ENCODE measurements at places on chromosomes 6 and 20.

GRCh38 chr6:91860541-91861335 lies 1273.9 kb upstream of the MAP3K7 start:
- no peak for DNase-seq

DNA sequence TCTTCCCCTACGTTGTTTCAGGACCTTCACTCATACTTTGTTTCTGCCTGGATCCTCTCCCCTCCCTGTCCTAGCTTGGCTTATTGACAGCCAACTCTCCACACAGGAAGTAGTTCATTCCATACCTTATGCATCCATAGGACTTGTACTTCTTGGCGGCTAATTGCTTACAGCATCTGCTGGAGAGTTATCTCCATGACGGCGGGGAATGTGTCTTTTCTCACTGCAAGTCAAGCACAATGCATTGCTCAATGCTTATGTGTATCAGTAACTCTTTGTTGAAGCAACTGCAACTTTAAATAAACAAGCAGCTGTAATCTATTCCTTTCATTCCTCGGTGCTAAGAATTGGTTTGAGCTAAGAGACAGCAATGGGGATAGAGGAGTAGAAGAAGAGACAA lies 551.3 kb upstream of the EPHA7 start:
- DNase-seq, result no peak

DNA sequence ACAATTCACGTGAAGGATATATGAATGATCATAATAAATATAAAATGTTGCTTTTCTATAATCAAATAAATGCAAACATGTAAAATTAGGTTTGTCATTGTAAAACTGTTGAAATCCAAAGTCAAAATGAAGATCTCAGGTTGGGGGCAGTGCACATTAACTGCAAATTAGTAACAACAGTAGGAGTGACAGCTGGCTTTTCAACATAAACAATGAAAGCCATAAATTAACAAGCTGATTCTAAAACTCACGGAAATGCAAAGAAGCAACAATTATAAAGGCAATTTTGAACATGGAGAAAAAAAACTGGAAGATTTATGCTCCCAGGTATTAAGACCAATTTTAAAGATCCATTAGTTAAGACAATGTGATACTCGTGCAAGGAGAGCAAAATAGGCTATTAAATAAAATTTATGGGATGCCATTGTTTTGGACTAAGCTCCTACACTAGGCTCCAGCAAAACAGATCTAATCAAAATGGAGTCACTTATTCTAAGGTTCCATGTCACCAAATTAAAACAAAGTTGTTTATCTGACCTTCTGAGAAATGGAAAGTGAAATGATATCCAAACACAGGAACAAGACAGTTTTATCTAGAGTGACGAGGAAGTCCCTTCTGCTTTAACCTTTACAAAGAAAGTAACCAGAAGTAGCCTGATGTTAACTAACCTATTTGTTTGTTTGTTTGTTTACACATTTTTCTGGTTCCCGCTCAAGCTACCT lies 770.8 kb downstream of the EPHA7 start:
- peak; percentile 86 for DNase-seq

DNA sequence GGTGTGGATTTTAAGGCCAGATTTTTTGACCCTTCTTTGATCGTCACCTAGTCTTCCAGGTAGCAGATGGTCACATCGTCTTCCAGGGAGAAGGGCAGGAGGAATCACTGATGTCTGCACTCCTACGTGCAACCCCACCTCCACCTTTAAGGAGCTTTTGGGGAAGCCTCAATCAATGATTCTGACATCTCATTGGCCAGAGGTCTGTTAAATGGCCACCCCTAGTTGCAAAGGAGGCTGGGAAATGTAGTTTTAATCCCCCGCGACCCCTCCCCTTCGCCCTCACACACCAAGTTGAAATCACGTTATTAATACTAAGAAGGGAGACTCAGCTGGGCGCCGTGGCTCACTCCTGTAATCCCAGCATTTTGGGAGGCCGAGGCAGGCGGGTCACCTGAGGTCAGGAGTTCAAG lies 151.4 kb downstream of the BCAS1 start:
- DNase-seq, result no peak

DNA sequence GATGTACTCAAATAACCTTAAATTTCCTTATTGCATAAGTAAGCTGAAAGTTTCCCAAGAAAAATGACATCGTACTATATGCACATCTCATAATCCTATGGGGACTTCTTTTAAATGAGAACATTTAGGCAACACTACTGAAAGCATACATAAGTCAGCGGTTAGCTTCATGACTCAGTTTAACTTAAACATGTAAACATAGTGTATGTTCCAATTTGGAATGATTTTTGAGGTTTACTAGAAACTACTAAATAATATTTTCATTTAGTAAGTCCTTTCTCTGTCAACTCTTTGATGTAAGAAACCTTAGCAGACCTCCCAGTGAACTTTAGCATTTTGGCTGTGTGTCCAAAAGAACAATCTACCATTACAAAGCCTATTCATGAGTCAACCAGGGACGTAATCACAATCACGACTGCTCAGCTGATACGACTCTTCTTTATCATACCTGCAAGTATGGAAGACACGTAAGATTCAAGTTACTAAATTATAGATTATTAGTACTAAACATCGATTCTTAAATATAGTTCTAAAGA lies 19.3 kb downstream of the HIVEP2 start:
- DNase-seq, result no peak

DNA sequence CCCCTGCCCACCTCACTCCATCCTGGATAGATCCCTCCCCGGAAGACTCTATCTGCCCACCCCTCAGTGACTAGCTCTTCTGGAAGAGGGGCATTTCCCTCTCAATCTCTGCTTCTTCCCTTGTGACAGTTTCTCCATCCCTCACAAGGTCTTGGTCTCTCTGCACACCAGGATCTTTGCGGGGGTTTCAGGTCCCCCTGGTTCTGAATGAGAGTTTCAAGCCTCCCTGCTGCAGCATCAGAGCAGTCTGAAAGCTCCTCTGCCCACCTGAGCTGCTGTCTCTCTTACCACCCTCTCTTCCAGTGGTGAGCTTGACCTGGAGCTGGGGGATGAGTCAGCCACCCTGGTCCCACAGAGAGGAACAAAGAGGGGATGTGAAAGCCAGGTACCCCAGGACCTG lies 24.4 kb downstream of the TNXB start:
- DNase-seq, result no peak

- peak; percentile 86 for DNase-seq
Measured at GRCh38 chr20:14580418-14581074, 243.1 kb upstream of the FLRT3 start.

GRCh38 chr6:69578361-69578890 lies 218.4 kb downstream of the LMBRD1 start:
- no peak for DNase-seq

GRCh38 chr6:136039185-136039584 lies 187.7 kb downstream of the PDE7B start:
- DNase-seq, result no peak

- DNase-seq, result no peak
Measured at GRCh38 chr6:56977192-56977591, 22.3 kb downstream of the BEND6 start.

DNA sequence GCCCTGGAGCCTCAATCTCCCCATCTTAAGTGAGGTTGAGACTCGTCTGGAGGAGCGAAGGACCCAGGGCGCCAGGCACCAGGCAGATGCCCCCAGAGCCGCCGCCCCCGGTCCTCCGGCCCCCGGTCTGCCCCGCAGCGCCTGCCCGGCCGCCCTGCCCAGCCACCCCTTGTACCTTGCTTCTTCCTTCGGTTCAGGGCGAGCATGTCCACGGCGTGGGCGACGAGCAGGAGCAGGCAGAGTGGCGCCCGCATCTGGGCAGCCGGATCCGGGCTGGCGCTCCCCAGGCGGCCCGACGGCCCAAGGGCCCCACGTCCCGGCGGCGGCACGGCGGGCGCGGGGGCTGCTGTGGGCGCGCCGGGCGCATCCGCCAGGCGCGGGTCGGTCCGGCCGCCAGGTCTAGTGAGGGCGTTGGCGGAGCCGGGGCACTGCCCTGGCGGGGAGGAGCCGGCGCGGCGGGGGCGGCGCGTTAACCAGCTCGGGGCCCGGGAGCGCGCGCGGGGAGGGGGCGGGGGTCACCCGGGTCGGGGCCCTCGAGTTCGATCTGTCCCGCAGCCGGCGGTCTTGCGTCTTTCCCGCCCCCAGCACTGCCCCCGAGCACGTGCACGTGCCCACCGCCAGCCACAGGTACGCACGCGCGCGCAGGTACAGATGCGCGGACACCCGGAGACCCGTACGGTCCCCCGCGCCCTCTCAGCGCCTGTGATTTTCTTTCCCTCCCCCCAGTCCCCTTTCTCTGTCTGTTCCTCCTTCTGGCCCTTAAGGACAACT lies at the start of gene RSPO4:
Gene RSPO4, minus strand, starts transcription at position 401 of the 771 bp plus-strand sequence. Its CDS starts 147 bp downstream, at position 254.
- DNase-seq, result no peak

GRCh38 chr6:134980846-134981245 lies 30.9 kb upstream of the ALDH8A1 start:
- no peak for DNase-seq

DNA sequence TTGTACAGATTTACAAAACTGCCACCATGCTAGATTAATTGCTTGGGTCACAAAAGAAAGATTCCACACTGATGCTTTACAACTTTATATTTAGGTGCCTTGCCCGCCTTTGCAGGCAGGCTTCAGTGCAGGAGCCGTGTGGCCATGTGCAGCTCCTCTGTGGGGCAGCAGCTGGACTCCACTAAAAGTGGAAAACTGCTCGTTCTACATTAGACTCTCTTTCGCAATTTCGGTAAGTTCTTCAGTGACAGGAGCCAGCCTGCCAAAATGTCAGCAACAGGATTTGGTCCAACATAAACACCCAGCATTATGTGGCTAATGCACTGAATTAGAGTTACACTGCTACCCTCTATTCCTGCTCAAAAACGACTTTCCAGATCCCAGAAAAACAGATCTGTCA lies 174.4 kb upstream of the KCNK16 start:
- DNase-seq, result no peak

GRCh38 chr6:143270026-143270425 lies 180.5 kb downstream of the ADAT2 start:
- DNase-seq, result no peak

DNA sequence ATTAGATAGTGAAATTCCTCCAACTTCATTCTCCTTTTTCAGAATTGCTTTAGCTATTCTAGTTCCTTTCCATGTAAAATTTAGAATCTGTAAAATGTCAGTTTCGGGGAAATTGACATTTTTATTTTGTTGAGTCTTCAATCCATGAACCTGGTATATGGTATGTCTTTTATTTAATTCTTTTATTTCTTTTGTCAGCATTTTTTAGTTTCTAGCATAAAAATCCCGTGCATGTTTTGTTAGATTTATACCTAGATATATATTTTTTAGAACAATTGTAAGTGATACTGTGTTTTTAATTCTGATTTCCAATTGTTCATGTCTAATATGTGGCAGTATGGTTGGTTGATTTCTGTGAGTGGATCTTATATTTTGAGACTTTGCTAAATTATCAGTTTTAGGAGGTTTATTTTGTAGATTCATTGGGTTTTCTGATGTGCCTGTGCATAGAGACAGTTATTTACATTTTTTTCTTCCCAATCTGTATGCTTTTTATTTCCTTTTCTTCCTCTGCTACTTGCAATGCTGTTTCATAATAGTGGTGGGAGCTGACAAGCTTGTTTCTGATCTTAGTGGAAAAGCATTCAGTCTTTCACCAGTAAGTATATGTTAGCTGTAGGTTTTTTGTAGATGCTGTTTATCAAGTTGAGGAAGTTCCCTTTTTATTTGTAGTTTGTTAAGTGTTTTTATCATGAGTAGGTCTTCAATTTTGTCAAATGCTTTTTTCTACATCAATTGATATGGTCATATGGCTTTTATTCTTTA lies 13.7 kb downstream of the TAB2 start:
- DNase-seq, result no peak

- no peak for DNase-seq
Measured at GRCh38 chr20:48238326-48238725, 453.0 kb upstream of the SULF2 start.

DNA sequence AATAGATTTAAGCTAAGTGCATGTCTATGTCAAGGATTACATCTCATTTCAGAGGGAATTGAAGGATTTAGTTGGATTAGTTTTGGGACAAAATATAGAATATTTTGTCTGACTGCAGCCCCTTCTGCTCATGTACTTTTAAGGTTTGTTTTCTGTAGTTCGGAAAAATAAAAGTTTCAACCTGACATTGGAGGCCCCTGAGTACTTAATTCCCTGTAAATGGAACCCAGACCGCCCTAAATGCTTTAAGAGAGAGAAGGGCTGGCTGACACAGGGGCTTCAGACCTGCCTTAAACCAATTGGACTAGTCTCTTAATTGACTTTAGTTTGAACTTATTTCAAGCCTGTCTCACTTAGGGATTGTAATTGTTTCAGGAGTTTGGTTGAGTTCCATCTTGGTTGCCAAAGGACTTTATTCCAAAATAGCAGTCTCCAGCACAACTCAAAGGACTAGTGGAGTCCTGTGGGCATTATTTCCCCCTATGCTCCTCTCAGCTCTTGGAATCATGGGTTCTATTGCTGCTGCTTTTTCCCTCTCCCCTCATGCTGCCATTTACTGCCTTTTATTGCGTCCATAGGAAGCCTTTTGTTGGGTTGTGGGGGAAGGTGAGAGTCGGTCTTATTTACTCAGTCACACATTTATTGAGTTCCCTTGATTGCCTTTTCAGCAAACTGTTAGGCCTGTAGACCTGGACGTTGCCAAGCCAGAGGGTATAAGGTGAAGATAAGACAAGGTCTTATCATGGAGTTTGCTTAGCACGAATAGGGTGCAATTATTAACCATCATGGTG lies 14.5 kb downstream of the BRD2 start:
- DNase-seq, result no peak

- DNase-seq, result no peak
Measured at GRCh38 chr20:6473197-6473596, 294.3 kb upstream of the BMP2 start.

GRCh38 chr6:47131773-47132172 lies 89.6 kb upstream of the ADGRF1 start:
- DNase-seq, result no peak

DNA sequence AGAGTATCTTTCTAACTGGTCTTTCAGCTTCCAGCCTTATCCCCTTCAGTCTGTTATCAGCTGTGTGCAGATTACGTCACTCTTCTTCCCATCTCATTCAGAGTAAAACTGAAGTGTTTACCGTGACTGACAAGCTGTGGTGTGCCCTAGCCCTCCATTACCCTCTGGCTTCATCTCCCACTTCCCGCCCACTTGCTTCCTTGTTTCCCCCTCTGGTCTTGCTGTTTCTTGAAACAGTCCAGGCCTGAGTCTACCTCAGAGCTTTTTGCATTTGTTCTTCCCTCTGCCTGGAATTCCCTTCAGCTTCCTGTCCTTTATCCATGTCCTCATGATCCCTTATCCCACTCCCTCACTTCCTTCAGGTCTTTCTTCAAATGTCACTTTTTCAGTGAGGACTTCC lies 66.9 kb downstream of the CARMIL1 start:
- DNase-seq, result peak; percentile 39

DNA sequence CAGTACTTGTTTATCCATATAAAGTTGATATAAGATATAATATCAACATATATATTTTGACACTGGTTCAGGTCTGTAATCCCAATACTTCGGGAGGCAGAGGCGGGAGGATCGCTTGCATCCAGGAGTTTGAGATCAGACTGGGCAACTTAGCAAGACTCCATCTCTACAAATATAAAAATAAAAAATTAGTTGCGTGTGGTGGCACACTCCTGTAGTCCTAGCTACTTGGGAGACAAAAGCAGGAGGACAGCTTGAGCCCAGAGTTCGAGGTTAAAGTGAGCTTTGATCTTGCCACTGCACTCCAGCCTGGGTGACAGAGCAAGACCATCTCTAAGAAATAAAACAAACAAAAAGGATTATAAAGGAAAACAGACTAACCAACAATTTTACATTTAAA lies 8.9 kb upstream of the KATNA1 start:
- no peak for DNase-seq
